ENCODE measurements at places on chromosomes 4 and X. TPM values are rescaled to one million over a fixed set of nuclear protein-coding genes. Genes with fewer than 3 reads are reported as not detected.

CLDN34 gene
- not detected for total RNA-seq

CBLL2 gene
- not detected for total RNA-seq

ACE2 gene
- total RNA-seq, result 1.1 TPM

ABCB7 gene
- total RNA-seq, result 23.2 TPM

SSX3 gene
- total RNA-seq, result not detected

NXF2B gene
- not detected for total RNA-seq

IL13RA2 gene
- total RNA-seq, result 0.38 TPM

TEC gene
- total RNA-seq, result 1.1 TPM

CLDN2 gene
- under 0.01 TPM for total RNA-seq

UGT2B15 gene
- total RNA-seq, result not detected

RAB40A gene
- 0.19 TPM for total RNA-seq

UBA1 gene
- 154 TPM for total RNA-seq

AVPR2 gene
- total RNA-seq, result not detected

MAMLD1 gene
- total RNA-seq, result 0.56 TPM

PRMT9 gene
- 13.0 TPM for total RNA-seq

RAI2 gene
- total RNA-seq, result 0.38 TPM

TLL1 gene
- 0.85 TPM for total RNA-seq
